ENCODE measurements at places on chromosomes 6 and 20. TPM values are rescaled to one million over a fixed set of nuclear protein-coding genes. Genes with fewer than 3 reads are reported as not detected.

DNA sequence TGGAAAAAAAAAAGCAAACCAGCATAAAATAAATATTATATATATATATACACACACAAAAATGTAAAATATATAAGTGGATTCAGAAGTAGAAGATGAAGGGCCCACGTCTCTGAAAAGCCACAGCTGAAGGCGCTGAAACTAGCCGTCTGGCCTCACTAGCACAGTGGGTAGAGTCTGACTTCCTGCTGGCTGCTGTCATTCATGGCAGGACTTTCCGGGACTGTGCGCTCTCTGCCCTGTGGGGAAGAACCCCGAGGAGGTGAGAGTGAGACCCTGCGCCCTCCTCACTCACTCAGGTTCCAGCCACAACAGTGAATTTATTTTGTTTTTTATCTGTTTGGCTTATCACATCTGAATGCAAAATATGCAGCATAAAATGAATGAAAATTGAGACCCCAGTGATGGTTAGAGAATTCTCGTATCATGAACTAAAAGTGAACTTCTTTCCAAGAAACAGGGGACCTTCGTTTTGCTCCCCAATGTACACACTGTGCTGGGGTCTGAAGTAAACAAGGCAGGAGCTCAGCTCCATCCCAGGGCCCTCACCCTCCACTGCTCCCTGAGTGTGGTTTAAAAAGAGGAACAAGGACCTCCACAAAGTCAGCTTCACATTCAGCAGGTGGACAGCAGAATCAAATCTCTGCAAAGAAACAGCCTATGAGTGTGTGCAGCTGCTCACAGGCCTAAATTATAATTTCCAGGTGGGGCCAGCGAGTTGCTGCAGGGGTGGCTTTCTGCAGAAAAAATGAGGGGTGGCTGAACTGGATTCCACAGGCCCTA lies 1.3 kb upstream of the RAMACL start:
- no peak overlapping the region for H3K4me3 ChIP-seq
- H3K4me1 ChIP-seq: peaks cover 29% of the 10 kb centered on the region
- no peaks in the 10 kb centered on the region for H3K36me3 ChIP-seq
- no peak for DNase-seq
- no peak overlapping the region for H3K27ac ChIP-seq
- H3K27me3 ChIP-seq: no peaks in the 10 kb centered on the region

- peaks cover 44% of the 10 kb centered on the region for H3K4me1 ChIP-seq
- DNase-seq: no peak
- H3K36me3 ChIP-seq: no peaks in the 10 kb centered on the region
- peak overlapping the region; percentile 86 for H3K27ac ChIP-seq
- H3K4me3 ChIP-seq: no peak overlapping the region
Measured at GRCh38 chr20:46557231-46557956, 6.9 kb upstream of the OCSTAMP start.

- no peak overlapping the region for H3K27ac ChIP-seq
- H3K27me3 ChIP-seq: no peaks in the 10 kb centered on the region
Measured at GRCh38 chr6:30775104-30775503, 30.8 kb upstream of the IER3 start.

- peak; percentile 65 for DNase-seq
- peaks cover 44% of the 10 kb centered on the region for H3K4me1 ChIP-seq
- H3K27me3 ChIP-seq: peaks cover 14% of the 10 kb centered on the region
- peak overlapping the region; percentile 85 for H3K27ac ChIP-seq
- peak overlapping the region; percentile 76 for H3K4me3 ChIP-seq
- no peaks in the 10 kb centered on the region for H3K36me3 ChIP-seq
Measured at GRCh38 chr20:1215386-1216170, 10.3 kb upstream of the RAD21L1 start.

DNA sequence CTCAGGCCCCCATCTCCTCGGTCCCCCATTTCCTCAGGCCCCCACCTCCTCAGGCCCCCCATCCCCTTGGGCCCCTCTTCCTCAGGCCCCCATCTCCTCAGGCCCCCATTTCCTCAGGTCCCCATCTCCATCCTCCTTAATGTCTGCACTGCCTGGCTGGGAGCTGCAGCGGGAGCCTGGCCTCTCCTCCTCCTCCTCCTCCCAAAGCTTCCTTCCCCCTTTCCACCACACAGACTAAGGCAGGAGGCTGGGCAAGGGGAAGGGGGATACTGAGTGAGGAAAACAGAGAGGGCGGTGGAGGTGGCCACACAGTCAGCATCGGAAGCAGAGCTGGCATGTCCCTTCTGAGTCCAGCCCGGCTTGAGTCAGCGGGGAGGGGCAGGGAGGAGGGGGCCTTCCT lies 122.6 kb upstream of the RPS6KA2 start:
- H3K36me3 ChIP-seq: no peaks in the 10 kb centered on the region
- no peak overlapping the region for H3K4me3 ChIP-seq
- no peak overlapping the region for H3K27ac ChIP-seq
- no peak for DNase-seq
- H3K4me1 ChIP-seq: peaks cover 11% of the 10 kb centered on the region
- peaks cover 6% of the 10 kb centered on the region for H3K27me3 ChIP-seq

DNA sequence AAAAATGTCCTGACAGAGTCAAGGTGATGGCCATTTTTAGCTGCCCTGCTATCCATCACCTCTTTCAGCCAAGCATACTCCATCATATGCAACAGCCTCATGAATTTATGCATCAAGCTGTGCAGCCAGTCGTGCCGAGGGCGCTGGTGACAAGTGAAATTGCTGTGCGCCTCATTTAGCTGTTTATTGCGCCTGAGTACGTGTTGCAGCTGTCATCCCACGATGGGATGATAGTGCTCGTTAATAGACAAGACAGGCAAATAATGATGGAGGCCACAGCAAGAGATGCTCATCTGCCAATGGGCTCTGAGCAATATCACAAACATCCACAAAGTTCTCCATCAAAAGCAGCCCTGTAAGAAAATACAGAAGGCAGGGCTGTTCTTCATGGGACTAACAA lies 562.3 kb upstream of the POU3F2 start:
- no peaks in the 10 kb centered on the region for H3K4me1 ChIP-seq
- no peak for DNase-seq
- H3K27me3 ChIP-seq: no peaks in the 10 kb centered on the region
- H3K27ac ChIP-seq: no peak overlapping the region

DNA sequence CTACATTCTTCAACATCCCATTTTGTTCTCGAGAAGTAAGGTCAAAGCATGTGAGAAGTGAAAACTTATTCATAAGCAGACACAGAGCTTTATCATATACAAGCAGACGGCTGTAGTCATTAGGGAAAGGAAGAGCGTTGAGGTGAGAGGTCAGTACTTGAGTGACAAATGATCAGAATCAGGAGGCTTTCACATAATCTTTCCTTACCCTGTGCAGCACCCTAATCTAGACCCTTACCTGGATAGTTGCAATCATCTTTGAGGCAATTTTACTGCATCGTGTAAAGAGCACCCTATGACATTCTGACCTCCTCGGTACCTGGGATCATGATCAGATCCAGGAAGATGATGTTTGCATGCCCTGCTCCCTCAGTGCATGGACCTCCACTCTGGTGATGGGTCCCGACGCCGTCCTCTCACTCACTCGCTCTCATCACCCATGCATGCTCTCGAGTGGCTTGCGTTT lies 62.7 kb downstream of the RNF182 start:
- no peak overlapping the region for H3K27ac ChIP-seq
- DNase-seq: no peak
- H3K27me3 ChIP-seq: peaks cover 43% of the 10 kb centered on the region
- H3K36me3 ChIP-seq: no peaks in the 10 kb centered on the region
- H3K4me1 ChIP-seq: no peaks in the 10 kb centered on the region

DNA sequence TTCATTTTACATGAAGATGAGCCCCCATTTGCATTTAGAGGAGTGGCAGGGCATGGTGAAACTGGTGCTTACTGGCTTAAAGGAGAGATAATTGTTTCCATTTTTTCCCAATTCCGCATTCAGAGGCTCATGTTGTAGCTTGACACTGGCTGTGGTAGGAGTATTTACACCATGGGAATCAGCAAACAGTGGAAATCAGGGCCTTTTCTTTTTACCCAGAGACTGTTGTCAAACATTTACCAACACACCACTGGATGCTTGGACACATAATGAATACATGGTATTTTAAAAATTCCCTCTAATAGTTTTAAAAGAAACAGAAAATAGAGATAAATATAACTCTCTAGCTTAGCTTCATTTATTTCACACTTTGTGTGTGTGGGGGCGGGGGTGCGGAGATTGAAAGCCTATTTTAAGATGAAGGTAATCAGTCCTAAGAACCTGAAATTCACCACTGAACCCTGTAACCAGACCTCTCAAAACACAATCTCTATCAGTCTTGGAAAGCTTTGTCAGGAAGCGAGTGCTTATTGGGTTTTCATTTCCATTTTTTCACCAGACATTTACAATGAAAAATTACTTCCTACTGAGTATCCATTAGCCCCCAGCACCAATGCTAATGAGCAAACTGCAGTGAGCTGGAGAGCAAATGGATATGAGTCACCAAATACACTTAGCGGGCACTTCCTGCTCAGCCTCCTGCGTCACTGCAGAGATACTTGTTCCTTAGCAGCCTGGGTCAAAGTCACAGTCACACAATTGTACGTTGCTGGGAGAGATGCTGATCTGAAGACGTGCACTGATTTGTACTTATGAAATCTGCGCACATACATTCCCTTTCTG lies 532.0 kb downstream of the BCKDHB start:
- H3K27me3 ChIP-seq: no peaks in the 10 kb centered on the region
- H3K36me3 ChIP-seq: no peaks in the 10 kb centered on the region
- no peak overlapping the region for H3K4me3 ChIP-seq
- no peak overlapping the region for H3K27ac ChIP-seq
- no peaks in the 10 kb centered on the region for H3K4me1 ChIP-seq

DNA sequence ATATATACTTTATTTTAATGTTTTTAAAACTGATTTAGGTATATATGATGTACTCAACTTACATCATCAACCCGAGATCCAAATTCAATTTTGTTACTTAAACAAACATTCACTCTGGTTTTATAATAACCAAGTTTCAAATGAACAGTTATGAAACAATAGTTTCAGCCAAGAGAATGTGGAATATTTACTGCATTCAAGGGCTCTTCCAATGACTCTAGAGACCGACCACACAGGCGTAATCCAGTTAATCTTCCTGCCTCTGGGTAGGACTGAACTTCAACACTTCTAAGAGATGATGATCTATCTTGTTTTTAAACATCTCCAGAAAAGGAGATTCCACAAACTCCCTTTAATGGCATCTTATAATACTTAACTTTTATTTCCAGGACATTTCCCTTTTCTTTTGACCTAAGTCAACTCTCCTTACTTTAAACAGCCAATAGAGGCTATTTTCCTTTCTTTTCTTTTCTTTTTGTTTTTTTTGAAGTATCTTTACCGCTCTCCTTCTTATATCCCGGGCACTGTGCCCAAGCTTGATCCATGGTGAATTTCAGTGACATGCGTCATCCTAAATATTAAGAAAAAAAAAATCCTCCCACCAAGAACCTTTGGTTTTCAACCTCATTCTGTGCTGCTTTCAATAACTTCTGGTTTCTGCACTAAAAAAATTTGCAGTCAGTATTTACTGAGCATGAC lies 110.1 kb downstream of the KIF13A start:
- no peak overlapping the region for H3K4me3 ChIP-seq
- H3K4me1 ChIP-seq: no peaks in the 10 kb centered on the region
- H3K27me3 ChIP-seq: peaks cover 77% of the 10 kb centered on the region

GRCh38 chr6:39029156-39030011 lies 19.2 kb upstream of the GLP1R start:
- peaks cover 12% of the 10 kb centered on the region for H3K4me1 ChIP-seq
- peaks cover 65% of the 10 kb centered on the region for H3K27me3 ChIP-seq
- DNase-seq: peak; percentile 58
- H3K4me3 ChIP-seq: no peak overlapping the region

DNA sequence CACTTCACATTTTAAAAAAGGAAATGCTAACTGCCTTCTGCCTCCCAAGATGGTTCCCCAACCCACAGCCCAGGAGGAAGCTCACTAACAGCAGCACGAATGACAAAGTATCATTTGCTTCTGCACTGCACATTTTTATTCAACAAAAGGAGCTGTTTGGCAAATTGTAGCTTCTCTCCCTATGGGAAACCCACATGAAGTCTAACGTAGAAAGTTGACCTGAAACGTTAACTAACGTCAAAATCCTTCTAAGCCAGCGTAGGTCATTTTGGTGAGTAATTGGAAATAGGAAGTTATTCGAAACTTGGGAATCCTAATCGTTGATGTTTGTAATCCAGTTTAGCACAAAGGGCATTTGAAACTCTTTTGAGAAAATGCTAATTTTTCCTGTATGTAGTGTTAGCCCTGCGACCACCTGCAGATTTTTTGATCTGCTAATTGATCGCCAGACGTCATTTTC lies 2.9 kb downstream of the SALL4 start:
- DNase-seq: no peak
- H3K36me3 ChIP-seq: no peaks in the 10 kb centered on the region
- H3K27me3 ChIP-seq: peaks cover 67% of the 10 kb centered on the region

DNA sequence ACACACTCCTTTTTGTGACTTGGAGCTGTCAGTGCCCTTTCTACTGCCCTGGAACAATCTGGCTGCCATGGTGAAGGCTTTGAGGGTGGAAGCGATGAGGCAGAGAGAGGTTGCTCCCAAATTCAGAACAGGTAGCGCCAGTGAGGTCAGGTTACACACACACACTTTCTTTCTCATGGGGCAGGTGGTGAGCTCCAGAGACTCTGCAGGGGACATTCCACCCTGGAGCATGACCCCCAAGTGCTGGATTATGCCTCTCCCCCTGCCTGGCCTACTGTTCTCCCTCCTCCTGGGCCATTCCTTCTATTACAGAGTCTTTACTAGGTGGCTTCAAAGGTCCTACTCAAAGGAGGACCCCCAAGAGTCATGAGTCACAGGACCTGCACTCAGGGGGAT lies 98.0 kb downstream of the EYA2 start:
- peaks cover 57% of the 10 kb centered on the region for H3K27me3 ChIP-seq
- peaks cover 23% of the 10 kb centered on the region for H3K4me1 ChIP-seq
- no peak overlapping the region for H3K4me3 ChIP-seq

- H3K4me3 ChIP-seq: no peak overlapping the region
- no peak for DNase-seq
- no peak overlapping the region for H3K27ac ChIP-seq
- peaks cover under 1% of the 10 kb centered on the region for H3K4me1 ChIP-seq
- no peaks in the 10 kb centered on the region for H3K36me3 ChIP-seq
- peaks cover 11% of the 10 kb centered on the region for H3K27me3 ChIP-seq
Measured at GRCh38 chr6:137297887-137298286, 78.7 kb upstream of the IFNGR1 start.

- no peaks in the 10 kb centered on the region for H3K4me1 ChIP-seq
- no peak for DNase-seq
- no peaks in the 10 kb centered on the region for H3K27me3 ChIP-seq
Measured at GRCh38 chr20:7742479-7742878, 197.8 kb downstream of the HAO1 start.

DNA sequence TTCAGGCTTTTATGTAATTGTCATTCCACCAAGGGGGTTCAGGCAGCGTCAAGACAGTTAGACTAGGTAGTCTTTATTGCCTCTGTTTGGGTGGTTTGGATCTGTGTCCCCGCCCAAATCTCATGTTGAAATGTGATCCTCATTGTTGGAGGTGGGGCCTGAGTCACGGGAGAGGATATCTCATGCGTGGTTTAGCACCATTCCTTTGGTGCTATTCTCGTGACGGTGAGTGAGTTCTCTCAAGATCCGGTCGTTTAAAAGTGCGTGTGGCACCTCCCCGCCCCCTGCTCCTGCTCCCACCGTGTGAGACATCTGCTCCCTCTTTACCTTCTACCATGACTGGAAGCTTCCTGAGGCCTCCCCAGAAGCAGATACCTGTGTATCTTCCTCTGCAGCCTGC lies 51.3 kb upstream of the FOXC1 start:
- no peak for DNase-seq
- H3K27me3 ChIP-seq: peaks cover 21% of the 10 kb centered on the region
- H3K27ac ChIP-seq: no peak overlapping the region
- no peak overlapping the region for H3K4me3 ChIP-seq
- peaks cover 2% of the 10 kb centered on the region for H3K36me3 ChIP-seq

The DYNLRB1 gene
- 70.5 TPM for total RNA-seq

The HTR1E gene
- total RNA-seq: not detected

The GSTA4 gene
- 17.5 TPM for total RNA-seq

The C20orf144 gene
- total RNA-seq: 0.17 TPM

The GNAS-AS1 gene
- 2.5 TPM for total RNA-seq

The LRRC73 gene
- total RNA-seq: 0.32 TPM

Measured in activated T-cell treated with anti-CD3 and anti-CD28 coated beads, Interleukin-2, amount 50 U/mL, for 72 hours (primary cell).